Activated CD4-positive, alpha-beta T cell treated with anti-CD3 and anti-CD28 coated beads, Interleukin-2, amount 50 U/mL, for 16 hours (primary cell): ENCODE measurements at places on chromosomes 6 and 20.

DNA sequence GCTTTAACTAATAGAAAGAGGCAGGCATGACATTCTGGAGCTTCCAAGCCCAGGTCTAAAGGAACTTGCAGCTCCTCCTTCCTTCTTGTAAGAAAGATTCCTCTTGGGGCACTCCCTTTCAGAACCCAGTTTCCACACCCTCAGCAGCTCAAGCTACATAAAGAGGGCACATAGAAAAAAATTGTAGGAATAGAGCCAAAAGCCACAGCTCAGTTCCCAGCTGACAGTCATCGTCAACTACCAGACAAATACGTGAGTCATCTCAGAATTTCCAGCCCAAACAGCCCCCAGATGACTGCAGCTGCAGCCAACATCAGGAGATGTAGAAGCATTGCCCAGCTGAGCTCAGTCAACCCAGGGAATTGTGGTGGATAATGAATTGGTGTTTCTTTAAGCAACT is 349.8 kb upstream of the ARID1B start:
- DNase-seq, result no peak

- DNase-seq, result no peak
Measured at GRCh38 chr6:157966589-157966977, 15.1 kb upstream of the SYNJ2 start.

DNA sequence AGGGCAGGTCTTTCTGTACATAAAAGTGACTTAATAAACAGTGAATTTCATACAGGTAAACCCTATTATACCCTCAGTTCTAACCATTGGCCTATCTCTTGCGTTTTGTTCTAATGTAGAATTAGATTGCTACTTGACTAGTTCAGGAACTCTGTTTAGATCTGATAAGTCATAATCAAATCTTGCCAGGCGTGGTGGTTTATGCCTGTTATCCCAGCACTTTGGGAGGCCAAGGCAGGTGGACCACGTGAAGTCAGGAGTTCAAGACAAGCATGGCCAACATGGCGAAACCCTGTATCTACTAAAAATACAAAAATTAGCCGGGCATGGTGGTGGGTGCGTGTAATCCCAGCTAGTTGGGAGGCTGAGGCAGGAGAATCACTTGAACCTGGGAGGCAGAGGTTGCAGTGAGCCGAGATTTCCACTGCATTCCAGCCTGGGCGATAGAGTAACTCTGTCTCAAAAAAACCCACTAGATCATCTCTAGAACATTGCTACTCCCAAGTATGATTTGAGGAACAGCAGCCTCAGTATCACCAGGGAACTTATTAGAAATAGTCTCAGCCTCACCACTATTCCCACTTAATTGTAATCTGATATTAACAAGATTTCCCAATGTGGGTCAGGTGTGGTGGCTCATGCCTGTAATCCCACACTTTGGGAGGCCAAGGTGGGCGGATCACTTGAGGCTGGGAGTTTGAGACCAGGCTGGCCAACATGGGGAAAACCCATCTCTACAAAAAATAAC is 12.2 kb downstream of the GTPBP2 start:
- DNase-seq, result no peak

DNA sequence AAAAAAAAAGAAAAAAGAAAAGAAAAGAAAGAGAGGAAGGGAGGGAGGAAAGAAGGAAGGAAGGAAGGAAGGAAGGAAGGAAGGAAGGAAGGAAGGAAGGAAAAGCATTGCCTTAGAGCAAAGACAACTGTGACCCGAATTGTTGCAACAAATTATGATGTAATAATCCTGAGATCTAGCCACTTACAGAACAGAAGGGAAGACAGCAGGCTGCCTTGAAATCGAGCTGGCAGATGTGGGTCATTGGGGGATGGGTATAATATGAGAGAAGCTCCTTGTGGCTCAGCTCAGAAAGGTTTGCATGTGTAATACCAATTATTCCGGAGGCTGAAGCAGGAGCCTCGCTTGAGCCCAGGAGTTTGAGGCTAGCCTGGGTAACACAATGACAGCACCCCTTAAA is 208.1 kb upstream of the PROKR2 start:
- no peak for DNase-seq

DNA sequence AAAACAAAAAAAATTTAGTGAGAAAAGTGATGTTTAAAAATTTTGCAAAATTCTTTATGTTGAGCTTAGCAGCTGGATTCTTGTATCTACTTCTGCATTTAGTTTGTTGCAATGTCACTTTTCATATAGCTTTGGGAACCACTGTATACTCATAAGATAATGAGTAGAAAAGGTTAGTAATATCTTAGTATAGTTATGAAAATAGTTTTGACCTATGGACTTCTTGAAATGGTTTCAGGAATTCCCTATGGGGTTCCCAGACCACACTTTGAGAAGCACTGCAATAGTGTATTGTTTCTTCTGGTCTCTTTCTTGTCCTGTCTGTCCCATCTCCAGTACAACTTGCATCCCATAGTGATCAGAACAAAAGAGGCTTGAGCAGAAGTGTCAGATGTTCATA is 29.4 kb downstream of the PPP1R16B start:
- no peak for DNase-seq
